ENCODE measurements at places on chromosomes 6 and 20.
A peak's percentile ranks its signal among the peaks of the same experiment; 100 is the strongest.

DNA sequence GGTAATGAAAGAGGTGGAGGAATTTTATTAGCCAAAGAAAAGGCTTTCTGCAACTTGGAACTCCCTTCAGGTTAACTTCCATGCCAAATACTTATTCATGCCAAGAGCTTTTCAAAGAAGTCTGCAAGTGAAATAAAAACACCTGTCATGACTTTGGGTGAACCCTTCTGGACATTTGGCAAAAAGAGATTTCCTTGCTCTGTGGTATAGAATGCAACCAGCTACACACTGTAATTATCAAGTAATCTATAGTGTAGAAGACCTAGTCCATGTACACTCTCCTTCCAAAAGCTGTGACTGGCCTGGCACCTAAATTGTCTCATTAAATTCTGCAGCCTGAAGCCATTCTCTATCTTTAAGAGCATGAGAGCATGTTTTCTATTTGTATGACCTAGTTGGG is 232.3 kb downstream of the COL12A1 start:
- DNase-seq, result no peak

DNA sequence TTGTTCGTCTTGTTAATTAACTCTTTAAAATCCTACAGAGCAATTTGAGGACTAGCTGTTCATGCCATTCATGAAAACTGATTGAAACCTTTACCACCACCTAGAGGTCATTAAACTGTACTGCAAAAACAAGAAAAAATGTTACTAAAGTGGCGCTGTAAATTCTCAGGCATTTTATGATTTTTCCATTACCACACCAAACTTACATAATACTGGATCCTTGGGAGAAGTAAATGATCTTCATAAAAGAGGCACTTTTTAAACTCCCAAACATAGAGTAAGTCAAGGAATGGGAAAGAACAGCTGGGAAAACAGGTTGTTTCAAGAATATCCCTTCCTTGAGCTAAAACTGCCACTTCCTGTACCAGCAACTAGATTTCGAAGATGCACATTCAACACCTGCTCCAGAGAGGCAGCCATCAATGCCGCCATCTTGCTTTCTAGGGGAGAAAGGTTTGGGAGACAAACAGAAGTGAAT is 54.3 kb downstream of the MYLIP start:
- no peak for DNase-seq

DNA sequence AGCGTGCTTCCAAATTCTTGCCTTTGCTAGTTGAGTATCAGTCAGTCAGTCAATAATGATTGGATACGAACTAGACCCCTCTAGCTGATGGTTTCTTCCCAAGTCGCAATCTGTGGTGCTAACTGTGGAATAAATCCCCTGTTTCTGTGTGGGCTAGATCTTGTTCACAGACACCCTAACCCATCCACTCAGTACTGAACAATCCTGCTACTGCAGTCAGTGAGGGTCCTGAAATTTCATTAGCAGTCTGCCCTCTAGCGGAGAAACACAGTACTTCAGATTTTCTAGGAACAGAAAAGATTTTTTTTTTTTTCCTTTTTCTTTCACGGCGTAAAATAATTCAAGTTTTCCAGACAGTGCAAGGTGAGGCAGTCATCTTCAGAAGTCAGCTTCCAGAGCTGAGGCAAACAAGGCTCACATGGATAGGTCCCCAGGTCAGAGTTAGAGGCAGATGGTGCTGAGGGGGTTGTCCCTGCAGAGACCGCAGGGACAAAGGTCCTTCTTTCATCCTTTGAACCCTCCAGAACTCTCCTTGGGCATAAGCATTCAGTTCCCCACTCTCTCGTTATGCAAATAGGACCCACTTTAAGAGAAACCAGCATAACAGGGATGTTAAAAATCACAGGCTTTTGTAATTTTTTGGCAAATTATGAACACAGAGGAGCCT is 119.6 kb downstream of the SCML4 start:
- DNase-seq, result no peak

DNA sequence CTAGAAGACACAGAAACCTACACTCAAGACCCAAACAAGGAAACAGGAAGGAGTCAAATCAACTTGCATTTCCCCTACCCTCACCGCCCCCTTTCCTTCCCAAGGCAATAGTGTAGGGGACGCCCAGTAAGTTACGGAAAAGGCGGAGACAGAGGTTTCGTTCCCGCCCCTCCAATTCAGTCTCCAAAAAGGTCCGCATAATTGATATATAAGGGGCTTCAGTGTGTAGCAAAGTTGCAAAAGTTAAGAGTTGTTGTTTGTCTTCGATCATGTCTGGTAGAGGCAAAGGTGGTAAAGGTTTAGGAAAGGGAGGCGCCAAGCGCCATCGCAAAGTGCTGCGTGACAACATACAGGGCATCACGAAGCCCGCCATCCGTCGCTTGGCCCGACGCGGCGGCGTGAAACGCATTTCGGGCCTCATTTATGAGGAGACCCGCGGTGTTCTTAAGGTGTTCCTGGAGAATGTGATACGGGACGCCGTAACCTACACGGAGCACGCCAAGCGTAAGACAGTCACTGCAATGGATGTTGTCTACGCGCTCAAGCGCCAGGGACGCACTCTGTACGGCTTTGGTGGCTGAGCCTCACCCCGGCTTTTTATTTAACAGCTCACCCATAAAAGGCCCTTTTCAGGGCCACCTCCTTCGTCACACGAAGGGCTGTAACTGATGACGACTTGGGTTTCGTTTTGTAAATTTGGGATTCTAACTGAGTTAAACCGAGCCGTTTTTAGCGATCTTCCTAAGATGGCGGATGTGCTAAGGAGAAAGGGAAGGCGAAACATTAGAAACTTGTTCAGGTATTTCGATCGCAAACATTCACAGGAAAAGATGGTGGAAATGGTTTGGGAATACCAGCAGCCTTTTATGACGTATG is 124.6 kb upstream of the BTN3A2 start:
- DNase-seq, result peak; percentile 25

DNA sequence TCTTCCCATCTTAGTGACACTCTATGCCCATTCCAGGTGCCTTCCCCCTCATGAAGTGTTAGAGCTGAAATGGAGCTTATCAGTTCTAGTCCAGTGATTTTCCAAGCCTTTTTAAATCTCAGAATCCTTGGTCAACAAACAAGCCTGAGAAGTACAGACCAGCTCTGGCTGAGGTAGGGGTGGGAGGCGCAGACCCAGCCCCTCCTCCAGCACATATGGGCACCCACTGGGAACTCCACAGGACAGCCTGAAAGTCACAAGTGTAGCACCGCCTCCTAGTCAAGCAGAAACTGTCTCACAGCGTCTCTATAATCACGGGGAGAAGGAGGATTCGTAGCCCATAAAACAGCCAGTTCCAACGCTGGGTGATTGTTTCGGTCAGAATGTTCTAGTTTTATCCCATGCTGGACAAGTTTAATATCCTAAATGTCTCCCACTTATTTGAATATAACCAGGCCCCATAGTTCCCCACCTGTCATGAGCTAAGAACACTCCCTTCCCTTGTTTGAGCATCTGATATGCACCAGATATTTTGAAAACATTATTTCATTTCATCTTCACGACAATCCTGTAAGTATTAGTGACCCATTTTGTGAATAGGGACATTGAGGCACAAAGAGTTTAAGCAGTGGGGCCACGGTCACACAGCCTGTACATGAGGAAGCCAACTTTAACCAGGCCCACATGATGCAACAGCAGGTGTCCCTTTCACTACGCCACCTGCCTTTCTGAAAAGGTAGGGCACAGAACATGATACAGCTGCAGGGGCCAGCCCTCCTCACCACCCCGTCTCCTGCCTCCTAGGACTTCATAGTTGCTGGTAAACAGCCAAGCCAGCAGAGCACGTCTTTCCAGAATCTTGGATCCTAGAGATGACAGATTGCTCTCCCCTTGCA is 40.1 kb downstream of the TRAF3IP2 start:
- peak; percentile 52 for DNase-seq

- no peak for DNase-seq
Measured at GRCh38 chr6:56933650-56934049, 21.3 kb upstream of the BEND6 start.

- DNase-seq, result no peak
Measured at GRCh38 chr6:168746013-168746412, 305.0 kb downstream of the SMOC2 start.

- DNase-seq, result no peak
Measured at GRCh38 chr6:129177801-129178200, 294.9 kb downstream of the LAMA2 start.

- no peak for DNase-seq
Measured at GRCh38 chr20:63746751-63747315, 7.3 kb downstream of the SLC2A4RG start.

DNA sequence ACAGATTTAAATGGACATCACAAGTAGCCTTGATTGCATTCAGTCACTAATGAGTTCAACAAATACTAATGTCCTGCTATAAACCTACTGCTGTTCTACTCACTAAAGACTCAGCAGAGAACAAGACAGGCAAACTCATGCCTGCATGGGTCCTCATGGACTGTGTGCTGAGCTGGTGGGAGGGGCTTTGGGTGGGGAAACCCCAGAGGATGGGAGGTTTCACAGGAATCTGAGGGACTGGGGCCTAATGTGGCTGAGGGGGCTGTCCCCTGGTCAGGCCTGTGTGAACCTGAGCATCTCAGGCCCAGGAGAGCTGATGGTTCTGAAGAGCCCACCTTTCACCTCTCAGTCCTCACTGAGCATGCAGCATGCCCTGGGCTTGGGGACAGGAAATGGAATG is 1.4 kb downstream of the CST8 start:
- no peak for DNase-seq

GRCh38 chr6:41940759-41941279 is 789 bp downstream of the CCND3 start:
- peak; percentile 13 for DNase-seq

DNA sequence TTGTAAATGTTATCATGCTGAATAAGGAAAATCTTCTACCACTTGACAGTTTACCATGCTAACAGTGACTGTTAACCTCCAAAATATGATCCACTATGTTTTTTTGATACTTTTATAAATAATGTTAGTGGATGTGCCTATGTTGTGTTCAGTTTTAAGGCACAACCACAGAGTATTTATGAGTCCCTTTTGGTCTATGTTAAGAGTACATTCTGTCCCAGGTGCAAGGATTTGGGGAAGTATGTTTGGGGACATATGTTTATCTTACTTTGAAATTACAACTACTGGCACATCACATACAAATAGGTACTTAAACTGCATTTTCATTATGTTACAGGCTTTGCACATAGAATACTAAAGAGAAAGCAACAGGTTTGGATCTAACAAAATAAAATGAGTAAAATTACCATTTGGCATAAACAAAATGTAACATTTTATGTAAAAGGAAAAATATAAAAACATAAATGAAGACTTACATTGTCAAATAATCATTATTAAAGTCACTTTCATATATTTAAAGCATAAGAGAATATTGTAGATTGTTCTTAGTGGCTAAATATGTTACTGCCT is 71.2 kb downstream of the SESN1 start:
- DNase-seq, result no peak

- peak; percentile 75 for DNase-seq
Measured at GRCh38 chr6:11730641-11731040, 48.0 kb downstream of the ADTRP start.

GRCh38 chr20:37238935-37239451 is 22.6 kb downstream of the GHRH start:
- DNase-seq, result no peak
